ENCODE measurements at places on chromosomes 7 and 10. TPM values are rescaled to one million over a fixed set of nuclear protein-coding genes. Genes with fewer than 3 reads are reported as not detected.

The SPDYE1 gene
- polyA plus RNA-seq, result 0.83 TPM

DNA sequence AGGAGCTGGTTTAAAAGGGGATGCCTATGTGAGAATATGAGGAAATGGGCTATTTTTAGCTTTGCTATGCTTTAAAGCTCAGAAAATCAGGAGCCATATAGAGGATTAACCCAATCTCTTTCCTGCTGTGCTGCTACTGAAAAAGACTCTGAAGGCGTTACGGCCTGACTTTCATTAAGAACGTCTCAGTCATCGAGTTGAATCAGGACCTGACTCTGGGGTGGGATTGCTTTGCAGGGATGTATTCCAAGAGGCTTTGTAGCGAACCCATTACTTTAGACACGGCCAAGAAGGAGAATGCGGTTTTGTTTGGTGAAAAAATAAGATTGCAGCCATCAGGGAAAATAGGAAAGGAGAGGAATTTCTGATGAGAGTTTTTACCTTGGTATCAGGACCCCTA lies 426.9 kb downstream of the CCSER2 start:
- no peak overlapping the region for H3K4me3 ChIP-seq
- no peaks in the 10 kb centered on the region for H3K27me3 ChIP-seq
- no peak overlapping the region for H3K27ac ChIP-seq
- no peaks in the 10 kb centered on the region for H3K4me1 ChIP-seq
- no peaks in the 10 kb centered on the region for H3K36me3 ChIP-seq

DNA sequence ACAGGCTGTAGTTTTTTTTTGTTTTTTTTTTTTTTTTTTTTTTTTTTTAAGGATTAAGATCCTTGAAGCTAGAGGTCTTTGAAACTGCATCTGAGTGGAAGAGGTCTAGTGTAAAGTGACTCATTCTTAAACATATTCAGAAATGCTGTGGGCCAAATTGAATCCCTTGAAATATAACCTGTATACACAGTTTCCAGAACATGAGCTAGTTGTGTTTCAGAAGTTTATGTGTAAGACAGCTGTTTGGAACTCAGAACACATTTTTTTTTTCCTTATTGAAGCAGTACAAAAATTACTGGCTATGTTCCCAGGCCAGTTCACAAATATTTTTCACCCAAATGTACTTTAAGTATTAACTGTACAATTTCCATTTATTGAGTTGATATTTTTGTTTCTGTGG lies 67.9 kb downstream of the PPP1R9A start:
- no peaks in the 10 kb centered on the region for H3K36me3 ChIP-seq
- peak overlapping the region; percentile 80 for H3K27ac ChIP-seq
- H3K27me3 ChIP-seq, result no peaks in the 10 kb centered on the region
- peaks cover 11% of the 10 kb centered on the region for H3K4me1 ChIP-seq
- DNase-seq, result peak; percentile 98

DNA sequence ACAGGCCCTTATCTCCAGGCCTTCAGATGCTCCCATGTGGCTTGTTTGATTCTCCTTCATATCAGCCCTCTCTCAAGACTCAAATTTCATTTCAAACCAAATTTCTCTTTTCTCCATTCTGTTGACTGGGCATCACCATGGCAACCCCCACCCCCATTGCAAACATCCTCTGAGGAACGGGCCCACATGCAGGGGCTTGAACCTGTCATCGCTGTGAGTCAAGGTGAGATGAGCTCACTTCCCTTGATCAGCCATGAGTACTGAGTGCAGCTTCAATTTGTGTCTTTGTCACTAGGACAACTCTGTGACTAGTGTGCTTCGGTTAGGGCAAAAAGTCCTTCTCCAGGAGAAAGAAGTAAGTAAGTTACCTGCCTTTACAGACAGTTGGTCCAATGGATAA lies 41.9 kb downstream of the CALML3 start:
- H3K4me1 ChIP-seq, result peaks cover 34% of the 10 kb centered on the region
- no peak for DNase-seq
- no peaks in the 10 kb centered on the region for H3K36me3 ChIP-seq
- H3K27ac ChIP-seq, result no peak overlapping the region

The RBP3 gene
- 0.04 TPM for polyA plus RNA-seq

- H3K4me3 ChIP-seq, result no peak overlapping the region
- H3K27me3 ChIP-seq, result no peaks in the 10 kb centered on the region
- no peak overlapping the region for H3K27ac ChIP-seq
These were observed 199.8 kb downstream of the RNLS start for GRCh38 chr10:88383276-88383675.

DNA sequence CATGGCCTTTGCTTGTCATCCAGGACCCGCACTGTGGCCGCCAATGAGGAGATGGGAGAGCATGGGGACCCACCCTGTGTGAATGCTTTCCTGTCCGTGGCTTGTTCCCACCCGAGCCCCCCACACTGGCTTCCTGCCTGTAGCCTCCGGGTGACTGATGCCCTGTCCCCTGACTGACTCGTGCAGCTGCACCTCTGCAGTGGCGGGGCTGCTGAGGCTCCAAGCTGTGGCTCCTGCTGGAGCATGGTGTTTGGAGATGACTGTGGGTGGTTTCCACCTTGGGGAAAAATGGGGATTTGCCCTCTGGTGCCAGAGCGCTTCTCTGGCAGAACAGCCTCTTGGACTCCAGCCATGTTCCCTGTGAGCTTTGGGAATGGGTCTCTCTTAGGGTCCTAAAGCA lies 2.1 kb downstream of the CAMK1D start:
- H3K4me3 ChIP-seq, result no peak overlapping the region
- DNase-seq, result no peak
- H3K4me1 ChIP-seq, result peaks cover 18% of the 10 kb centered on the region
- peaks cover 15% of the 10 kb centered on the region for H3K27me3 ChIP-seq
- no peaks in the 10 kb centered on the region for H3K36me3 ChIP-seq

DNA sequence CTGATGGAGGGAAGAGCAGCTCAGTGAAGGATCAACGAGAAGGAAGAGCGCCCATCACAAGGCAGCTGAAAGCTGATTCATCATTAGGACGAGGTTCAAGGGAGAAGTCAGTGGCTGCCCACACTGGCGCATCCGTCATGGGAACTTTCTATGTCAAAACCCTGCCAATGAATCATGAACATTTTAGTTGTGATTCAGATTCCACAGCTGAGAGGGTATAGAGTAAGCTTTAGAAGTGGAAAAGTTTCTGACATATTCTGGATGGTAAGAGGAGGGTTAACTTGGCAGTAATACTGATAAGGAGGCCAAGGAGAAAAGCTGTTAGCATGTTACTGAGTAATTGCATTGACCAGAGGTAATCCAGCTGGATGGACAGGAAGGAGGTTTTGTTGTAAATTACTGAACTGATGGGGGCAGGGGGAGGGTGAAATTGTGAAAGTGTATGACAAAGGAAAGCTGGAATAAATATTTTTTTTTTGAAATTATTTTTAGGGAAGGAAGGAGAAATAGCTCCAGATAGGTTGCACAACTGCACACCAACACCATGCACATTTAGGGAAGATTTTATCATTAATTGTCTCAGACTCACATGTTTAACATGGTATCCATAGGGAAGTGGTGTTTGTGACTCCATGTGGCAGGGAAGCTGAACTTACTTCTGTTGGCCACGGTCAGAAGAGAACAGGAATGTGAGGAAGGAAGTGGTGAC lies 78.3 kb upstream of the NRP1 start:
- no peak overlapping the region for H3K4me3 ChIP-seq
- no peak overlapping the region for H3K27ac ChIP-seq
- no peaks in the 10 kb centered on the region for H3K27me3 ChIP-seq
- no peaks in the 10 kb centered on the region for H3K36me3 ChIP-seq

The CD36 gene
- 233 TPM for polyA plus RNA-seq

- peak overlapping the region; percentile 94 for H3K4me3 ChIP-seq
- H3K36me3 ChIP-seq, result peaks cover 3% of the 10 kb centered on the region
- peak overlapping the region; percentile 94 for H3K27ac ChIP-seq
These were observed 804 bp downstream of the TMEM106B start for GRCh38 chr7:12211711-12212485.

DNA sequence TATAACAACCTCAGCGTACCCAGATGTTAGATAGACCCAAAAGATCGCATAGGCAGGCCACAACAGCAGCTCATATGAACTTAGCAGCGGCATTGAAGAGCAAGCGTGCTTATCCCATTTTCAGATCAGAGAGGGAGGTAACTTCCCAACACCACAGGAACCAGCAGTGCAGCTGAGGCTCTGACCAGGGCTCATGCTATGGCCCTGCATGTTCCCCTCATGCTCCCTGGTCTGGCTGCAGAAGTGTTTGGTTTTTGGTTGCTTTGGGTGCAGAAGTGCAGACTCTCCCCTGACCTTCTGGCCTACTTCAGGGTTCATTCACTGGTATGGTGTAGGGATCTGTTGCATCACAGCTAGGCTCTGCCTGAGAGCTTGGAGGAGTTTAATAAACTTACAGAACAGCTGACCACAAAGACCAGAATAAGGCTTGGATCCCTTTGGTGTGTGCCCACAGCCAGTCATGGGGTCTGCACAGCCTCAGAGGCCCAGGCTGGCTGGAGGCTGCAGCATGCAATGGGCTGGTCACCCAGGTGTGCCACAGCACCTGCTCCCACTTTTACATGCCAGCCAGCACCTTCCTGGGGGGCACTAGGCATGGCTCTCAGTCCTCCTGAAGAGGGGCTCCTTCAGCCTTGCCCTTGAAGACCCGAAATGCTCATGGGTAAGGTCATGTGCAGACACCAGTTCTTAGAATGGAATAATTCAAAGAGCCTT lies 9.1 kb upstream of the CXCL12 start:
- H3K27me3 ChIP-seq, result peaks cover 33% of the 10 kb centered on the region
- no peaks in the 10 kb centered on the region for H3K36me3 ChIP-seq
- H3K4me3 ChIP-seq, result no peak overlapping the region

- H3K36me3 ChIP-seq, result peaks cover 37% of the 10 kb centered on the region
- no peak overlapping the region for H3K4me3 ChIP-seq
- H3K27me3 ChIP-seq, result no peaks in the 10 kb centered on the region
- H3K27ac ChIP-seq, result no peak overlapping the region
These were observed 86.2 kb downstream of the ZRANB1 start for GRCh38 chr10:125027871-125028869.

- H3K4me3 ChIP-seq, result no peak overlapping the region
- no peak overlapping the region for H3K27ac ChIP-seq
- no peaks in the 10 kb centered on the region for H3K36me3 ChIP-seq
- no peaks in the 10 kb centered on the region for H3K27me3 ChIP-seq
- no peak for DNase-seq
These were observed 217.8 kb downstream of the TFEC start for GRCh38 chr7:115812794-115813193.

The OR6B1 gene
- polyA plus RNA-seq, result not detected

The ENTPD7 gene
- polyA plus RNA-seq, result 3.8 TPM

The MAGI2 gene
- 5.2 TPM for polyA plus RNA-seq

DNA sequence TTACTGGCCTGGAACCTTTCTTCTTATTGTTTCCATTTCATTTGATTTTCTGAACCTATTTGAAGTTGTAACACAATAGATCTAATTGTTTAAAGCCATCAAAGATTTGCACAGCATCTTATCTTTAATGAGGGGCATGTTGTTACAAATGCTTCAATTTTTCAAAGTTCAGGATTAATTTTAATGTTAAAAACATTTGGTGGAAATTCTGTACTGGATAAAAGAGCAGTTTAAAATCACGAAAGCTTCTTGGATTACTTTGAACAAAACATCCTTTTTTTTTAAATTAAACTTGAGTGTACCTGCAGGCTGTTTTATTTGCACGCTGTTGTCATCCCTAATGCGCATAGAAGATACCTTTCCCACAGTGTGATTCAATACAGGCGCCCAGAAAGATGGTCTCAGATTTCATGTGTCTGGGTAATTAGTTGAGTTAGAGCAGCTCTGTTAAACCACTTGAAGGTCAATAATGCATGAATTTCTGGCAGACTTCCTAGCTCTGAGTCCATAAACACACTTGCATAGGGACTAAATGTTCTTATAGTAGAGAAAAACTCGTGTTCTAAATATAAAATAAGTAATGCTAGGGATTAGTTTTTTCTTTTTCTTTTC lies 29.3 kb upstream of the DDX50 start:
- peaks cover 10% of the 10 kb centered on the region for H3K4me1 ChIP-seq
- peak overlapping the region; percentile 75 for H3K27ac ChIP-seq
- no peak overlapping the region for H3K4me3 ChIP-seq
- H3K36me3 ChIP-seq, result no peaks in the 10 kb centered on the region

The ZNF488 gene
- 3.4 TPM for polyA plus RNA-seq

DNA sequence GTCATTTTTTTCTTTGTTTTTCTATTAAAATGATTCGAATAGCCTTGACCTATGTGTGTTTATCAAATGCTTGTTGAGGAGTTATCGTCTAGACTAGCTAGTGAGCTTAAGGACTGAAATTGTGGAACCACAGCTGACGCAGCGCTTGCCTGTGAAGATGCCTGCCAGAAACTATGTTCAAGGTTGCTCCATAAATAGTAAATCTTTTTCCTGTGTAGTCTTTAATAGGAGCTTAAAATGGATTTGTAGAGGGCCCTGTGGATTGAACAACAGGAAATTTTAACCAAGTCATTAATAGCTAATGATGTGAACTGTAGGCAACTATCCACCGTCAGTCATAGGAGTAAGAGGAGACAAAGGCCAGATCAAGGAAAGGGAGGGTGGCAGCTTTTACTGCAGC lies 145.1 kb downstream of the GNAI1 start:
- no peak overlapping the region for H3K27ac ChIP-seq
- DNase-seq, result peak; percentile 56
- H3K36me3 ChIP-seq, result no peaks in the 10 kb centered on the region
- H3K4me3 ChIP-seq, result no peak overlapping the region
- no peaks in the 10 kb centered on the region for H3K27me3 ChIP-seq

The FAM25C gene
- not detected for polyA plus RNA-seq

The PLPP4 gene
- 0.30 TPM for polyA plus RNA-seq

- no peaks in the 10 kb centered on the region for H3K27me3 ChIP-seq
- no peaks in the 10 kb centered on the region for H3K4me1 ChIP-seq
- H3K27ac ChIP-seq, result no peak overlapping the region
- no peak for DNase-seq
- no peak overlapping the region for H3K4me3 ChIP-seq
These were observed 39.0 kb upstream of the STRIP2 start for GRCh38 chr7:129394982-129395914.

DNA sequence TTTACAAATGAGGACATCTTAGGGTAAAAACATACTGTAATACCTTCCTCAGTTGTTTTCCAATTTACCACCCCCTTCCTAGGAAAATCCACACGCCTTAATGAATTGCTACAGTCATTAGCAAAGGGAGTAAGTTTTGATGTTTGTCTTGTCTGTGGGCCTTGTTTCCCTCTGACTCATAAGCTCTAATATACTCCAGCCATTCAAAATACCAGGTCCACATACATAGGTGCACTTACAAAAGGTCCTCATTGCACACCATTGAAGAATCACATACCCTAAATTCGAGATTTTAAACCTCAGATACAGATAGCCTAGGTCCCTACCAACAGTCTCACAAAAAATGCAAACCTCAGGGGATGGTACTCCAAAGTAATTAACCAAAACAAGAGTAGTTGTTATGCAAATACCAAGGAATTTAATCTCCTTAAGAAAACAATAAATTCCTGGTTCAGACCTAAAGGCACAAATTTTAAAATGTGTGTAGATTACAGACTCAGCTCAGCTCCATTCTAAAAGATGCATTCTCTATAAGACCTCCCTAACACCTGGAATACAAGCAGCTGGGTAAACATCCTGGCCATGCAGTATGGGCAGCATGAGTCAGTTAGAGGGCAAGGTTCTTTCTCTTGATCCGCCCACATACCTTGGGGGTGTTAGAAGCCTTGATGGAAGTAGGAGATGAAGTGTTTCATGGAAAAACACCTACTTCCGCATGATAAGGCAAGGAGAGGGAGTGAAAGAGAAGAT lies 3.0 kb upstream of the LIPK start:
- DNase-seq, result no peak
- H3K4me1 ChIP-seq, result no peaks in the 10 kb centered on the region
- H3K27ac ChIP-seq, result no peak overlapping the region
- no peak overlapping the region for H3K4me3 ChIP-seq
- no peaks in the 10 kb centered on the region for H3K36me3 ChIP-seq
- no peaks in the 10 kb centered on the region for H3K27me3 ChIP-seq

The OR2A42 gene
- 0.52 TPM for polyA plus RNA-seq

All from muscle of leg (tissue), 16 donors.